ENCODE measurements at places on chromosomes 2 and 18.

DNA sequence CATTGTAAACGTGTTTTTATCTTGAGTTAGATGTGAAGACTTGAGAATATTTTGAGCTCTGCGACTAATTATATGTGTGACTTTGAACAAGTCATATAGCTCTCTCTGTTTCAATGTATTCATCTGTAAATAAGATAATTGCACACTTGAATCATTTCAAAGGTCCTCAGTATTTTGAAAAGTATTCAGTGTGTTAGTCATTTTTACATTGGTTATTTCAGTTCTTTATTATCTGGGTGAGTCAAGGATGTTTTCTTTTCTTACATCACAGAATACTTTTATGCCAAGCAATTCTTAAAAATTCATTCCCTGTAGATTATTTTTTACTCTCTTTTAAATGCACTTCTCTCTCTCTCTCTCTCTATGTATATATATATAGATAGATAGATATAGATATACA lies 1098.0 kb upstream of the ZEB2 start:
- no peaks in the 10 kb centered on the region for H3K27me3 ChIP-seq
- DNase-seq, result no peak
- no peaks in the 10 kb centered on the region for H3K4me1 ChIP-seq
- H3K27ac ChIP-seq, result no peak overlapping the region
- no peak overlapping the region for H3K4me3 ChIP-seq
- H3K36me3 ChIP-seq, result no peaks in the 10 kb centered on the region

DNA sequence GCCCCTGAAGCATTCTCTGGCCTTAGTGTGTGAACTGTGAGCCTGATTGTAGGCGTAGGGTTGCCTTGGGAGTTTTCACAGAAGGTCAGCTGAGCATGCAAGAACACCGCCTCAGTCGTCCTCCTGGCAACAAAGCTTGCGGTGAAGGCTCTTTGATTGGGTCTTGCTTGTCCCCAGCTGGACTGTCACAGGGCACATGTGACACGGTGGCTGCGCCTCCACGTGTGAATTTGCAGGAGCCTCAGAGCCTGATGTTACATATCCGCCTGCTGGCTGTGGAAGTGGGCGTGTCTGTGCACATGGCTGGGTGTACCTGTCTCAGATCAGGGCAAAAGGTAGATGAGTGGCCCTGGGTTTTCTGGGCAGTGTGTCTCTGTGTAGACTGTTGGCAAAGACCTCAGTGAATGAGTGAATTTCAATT lies 228.7 kb downstream of the HAUS1 start:
- H3K4me3 ChIP-seq, result no peak overlapping the region
- no peaks in the 10 kb centered on the region for H3K27me3 ChIP-seq
- peaks cover 20% of the 10 kb centered on the region for H3K4me1 ChIP-seq
- no peaks in the 10 kb centered on the region for H3K36me3 ChIP-seq

GRCh38 chr2:166060191-166060590 lies 67.6 kb downstream of the SCN1A start:
- H3K36me3 ChIP-seq, result no peaks in the 10 kb centered on the region
- H3K4me1 ChIP-seq, result peaks cover 5% of the 10 kb centered on the region
- no peak overlapping the region for H3K4me3 ChIP-seq
- H3K27me3 ChIP-seq, result no peaks in the 10 kb centered on the region
- no peak for DNase-seq

DNA sequence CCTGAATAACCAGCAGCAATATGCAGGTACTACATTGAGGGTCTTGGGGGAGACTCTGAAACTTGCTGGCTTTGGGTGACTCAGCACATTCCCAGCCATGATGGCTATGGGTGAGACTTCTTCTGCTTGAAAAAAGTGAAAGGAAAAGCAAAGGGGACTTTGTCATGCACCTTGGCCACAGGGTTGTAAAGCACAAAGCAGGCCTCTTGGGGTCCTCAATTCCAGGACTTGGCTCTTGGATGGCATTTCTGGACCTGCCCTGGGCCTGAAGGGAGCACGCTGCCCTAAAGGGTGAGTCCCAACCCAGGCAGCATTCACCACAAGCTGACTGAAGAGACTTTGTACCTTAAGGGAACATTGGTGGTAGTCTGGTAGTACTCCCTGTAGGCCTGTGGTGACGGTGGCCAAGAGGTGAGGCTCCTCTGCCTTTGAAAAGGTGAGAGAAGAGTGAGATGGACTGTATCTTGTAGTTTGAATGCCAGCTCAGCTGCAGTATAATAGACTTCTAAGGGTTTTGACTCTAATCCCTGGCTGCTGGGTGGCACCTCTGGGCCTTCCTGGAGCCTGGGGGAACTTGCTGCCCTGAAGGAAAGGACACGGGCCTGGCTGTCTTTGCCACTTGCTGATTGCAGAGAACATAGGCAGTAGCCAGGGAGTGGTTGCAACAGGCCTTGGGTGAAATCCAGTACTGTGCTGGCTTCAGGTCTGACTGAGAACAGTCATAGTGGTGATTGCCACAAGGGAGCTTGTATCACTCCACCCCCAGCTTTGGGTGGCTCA lies 36.5 kb upstream of the CYTIP start:
- no peaks in the 10 kb centered on the region for H3K27me3 ChIP-seq
- peaks cover 11% of the 10 kb centered on the region for H3K4me1 ChIP-seq

DNA sequence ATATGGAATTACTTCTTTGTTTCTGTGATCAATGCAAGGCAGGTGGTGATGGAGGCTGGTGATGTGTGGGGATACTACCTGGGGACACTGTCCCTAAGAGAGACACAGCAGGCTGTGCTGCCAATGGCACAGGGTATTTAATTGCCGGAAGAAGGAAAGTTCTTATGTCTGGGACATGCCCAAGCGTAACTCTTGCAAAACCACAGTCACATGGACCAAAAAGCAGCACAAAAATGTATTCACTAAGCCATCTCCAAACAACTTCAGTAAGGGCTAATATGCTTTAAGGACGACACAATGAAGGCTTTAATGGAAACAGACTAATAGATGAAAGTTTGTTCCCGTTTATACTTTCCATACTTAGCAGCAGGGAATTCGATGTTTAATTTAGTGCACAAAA lies 49.7 kb upstream of the AP1S3 start:
- no peaks in the 10 kb centered on the region for H3K27me3 ChIP-seq
- H3K4me1 ChIP-seq, result no peaks in the 10 kb centered on the region
- H3K27ac ChIP-seq, result no peak overlapping the region
- no peak for DNase-seq
- H3K4me3 ChIP-seq, result no peak overlapping the region

DNA sequence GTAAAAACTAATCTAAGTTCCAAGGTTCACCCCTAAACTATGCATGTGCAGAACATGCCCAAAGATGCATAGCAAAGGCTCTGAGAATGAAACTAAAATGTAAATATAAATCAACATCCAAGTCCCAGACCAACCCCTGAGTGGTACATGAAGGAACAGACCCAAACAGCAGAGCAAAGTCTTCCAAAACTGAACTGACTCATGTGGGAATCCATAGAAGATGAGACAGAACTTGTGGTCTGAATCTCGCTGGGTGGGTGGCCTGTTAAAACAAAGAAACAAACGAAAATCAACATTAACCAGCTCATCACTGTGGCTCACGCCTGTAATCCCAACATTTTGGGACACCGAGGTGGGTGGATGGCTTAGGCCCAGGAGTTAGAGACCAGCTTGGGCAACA lies 29.5 kb upstream of the ATRAID start:
- no peak overlapping the region for H3K27ac ChIP-seq
- H3K4me3 ChIP-seq, result no peak overlapping the region
- H3K36me3 ChIP-seq, result no peaks in the 10 kb centered on the region
- no peaks in the 10 kb centered on the region for H3K4me1 ChIP-seq
- H3K27me3 ChIP-seq, result no peaks in the 10 kb centered on the region

- no peaks in the 10 kb centered on the region for H3K36me3 ChIP-seq
- no peaks in the 10 kb centered on the region for H3K27me3 ChIP-seq
- H3K27ac ChIP-seq, result no peak overlapping the region
- no peak for DNase-seq
- H3K4me3 ChIP-seq, result no peak overlapping the region
Measured at GRCh38 chr2:167890739-167891138, 356.7 kb downstream of the STK39 start.

DNA sequence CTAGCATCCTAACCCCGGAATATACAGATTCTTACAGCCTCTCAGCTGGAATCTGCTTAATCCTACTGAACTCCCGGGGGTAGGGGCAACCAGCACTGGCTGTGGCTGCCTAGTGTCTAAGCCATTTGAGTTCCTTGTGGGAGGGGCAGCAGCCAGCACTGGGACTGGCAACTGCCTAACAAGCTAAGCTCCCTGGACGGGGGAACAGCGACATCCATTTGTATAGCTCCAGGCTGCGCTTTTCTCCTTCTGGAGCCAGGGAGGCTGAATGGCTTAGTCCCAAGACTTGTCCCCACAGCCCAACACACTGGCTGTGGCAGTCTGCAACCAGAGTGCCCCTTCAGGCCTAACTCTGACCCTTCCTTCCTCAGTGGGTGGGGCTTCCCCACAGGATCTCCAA lies 787.2 kb downstream of the METTL4 start:
- no peak overlapping the region for H3K4me3 ChIP-seq
- no peaks in the 10 kb centered on the region for H3K27me3 ChIP-seq
- no peak overlapping the region for H3K27ac ChIP-seq
- no peaks in the 10 kb centered on the region for H3K36me3 ChIP-seq
- no peaks in the 10 kb centered on the region for H3K4me1 ChIP-seq

GRCh38 chr2:103743195-103743594 lies 981.4 kb downstream of the TMEM182 start:
- no peak for DNase-seq
- H3K27ac ChIP-seq, result no peak overlapping the region

GRCh38 chr2:85583667-85584353 lies 421 bp upstream of the VAMP5 start:
- H3K4me1 ChIP-seq, result peaks cover 53% of the 10 kb centered on the region
- no peak overlapping the region for H3K4me3 ChIP-seq
- H3K27ac ChIP-seq, result peak overlapping the region; percentile 78

DNA sequence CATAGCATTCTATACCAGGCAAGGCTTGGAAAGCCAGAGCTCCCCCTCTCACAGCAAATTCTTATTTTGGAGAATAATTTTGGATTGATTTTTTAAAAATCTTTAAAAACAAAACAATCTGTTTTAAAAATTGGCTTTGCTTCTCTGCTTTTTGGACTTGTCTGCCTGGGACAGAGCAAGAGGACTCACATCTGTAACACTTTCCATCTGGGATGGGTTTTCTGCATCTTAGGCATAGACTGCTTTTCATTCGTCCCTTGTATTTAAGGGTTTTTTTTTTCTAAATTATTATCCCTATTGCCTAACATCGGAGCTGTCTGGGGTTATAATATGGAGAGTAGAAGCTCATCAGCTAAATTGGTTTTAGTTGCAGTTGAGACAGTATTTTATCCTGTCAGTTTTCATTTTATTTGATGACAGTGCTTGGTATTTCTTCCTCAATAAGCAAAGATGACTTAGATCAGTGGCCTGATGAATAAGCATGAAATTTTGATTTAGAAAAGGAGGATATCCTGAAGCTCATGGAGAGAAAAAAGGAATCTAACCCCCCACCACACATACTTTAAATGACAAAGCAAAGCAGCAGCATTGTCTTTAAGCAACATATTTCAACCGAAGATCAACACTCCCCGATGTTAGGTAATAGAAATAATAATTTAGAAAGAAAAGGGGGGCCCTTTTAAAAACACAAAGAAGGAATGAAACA lies 2.3 kb upstream of the FZD7 start:
- no peak for DNase-seq
- no peak overlapping the region for H3K4me3 ChIP-seq
- H3K4me1 ChIP-seq, result peaks cover 22% of the 10 kb centered on the region

DNA sequence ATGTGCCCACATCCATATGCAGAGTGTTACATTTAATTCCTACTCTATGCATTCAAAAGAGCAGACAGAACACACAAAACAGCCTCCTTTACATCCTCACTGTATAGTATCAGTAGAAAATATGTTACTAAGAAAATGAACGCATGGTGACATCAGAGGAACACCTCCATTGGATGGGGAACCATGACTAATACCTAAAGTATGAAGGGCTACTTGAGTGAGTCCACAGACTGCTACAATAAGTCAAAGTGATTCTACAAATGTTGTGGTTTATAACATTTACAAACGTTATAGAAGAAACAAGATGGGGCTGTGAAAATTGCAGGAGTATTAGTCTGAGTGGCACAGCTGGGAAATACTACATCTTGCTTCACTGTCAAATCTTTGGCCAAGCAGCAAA lies 1830.9 kb upstream of the PIK3C3 start:
- H3K36me3 ChIP-seq, result no peaks in the 10 kb centered on the region
- H3K27ac ChIP-seq, result no peak overlapping the region

DNA sequence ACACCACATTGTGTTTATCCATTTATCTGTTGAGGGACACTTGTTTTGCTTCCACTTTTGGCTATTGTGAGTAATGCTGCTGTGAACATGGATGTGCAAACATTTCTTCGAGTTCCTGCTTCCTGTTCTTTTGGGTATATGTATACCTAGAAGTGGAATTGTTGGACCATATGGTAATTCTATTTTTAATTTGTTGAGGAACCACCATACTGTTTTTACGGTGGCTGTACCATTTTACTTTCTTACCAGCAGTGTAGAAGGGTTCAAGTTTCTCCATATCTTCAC lies 23.1 kb downstream of the ANXA4 start:
- DNase-seq, result no peak
- H3K4me3 ChIP-seq, result no peak overlapping the region
- peaks cover 54% of the 10 kb centered on the region for H3K4me1 ChIP-seq
- H3K27ac ChIP-seq, result peak overlapping the region; percentile 35

GRCh38 chr2:65175894-65176530 lies 46.1 kb upstream of the RAB1A start:
- no peak for DNase-seq
- H3K27ac ChIP-seq, result no peak overlapping the region
- H3K4me1 ChIP-seq, result peaks cover 1% of the 10 kb centered on the region
- H3K27me3 ChIP-seq, result no peaks in the 10 kb centered on the region
- H3K36me3 ChIP-seq, result no peaks in the 10 kb centered on the region
- no peak overlapping the region for H3K4me3 ChIP-seq

DNA sequence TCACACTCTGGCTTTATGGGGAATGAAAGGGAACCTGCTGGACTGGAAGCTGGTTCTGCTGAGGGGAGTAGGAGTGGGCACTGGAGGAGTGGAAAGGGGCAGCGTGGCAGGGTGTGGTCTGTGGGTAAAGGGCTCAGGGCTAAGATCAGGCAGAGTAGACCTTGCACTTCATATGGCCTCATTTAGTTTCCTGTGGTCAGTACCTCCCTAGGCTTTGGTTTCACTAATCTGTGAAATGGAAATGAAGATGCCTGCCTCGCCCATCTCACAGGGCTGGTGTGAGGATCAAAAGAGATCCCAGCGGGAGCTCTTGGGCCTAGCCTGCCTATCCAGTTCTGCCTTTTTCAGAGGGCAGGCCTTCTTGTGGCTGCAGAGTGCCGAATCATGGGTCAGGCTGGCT lies 208.7 kb downstream of the LOXHD1 start:
- H3K4me3 ChIP-seq, result no peak overlapping the region
- no peaks in the 10 kb centered on the region for H3K27me3 ChIP-seq
- no peaks in the 10 kb centered on the region for H3K4me1 ChIP-seq

- no peaks in the 10 kb centered on the region for H3K27me3 ChIP-seq
- no peak overlapping the region for H3K27ac ChIP-seq
- H3K4me3 ChIP-seq, result no peak overlapping the region
Measured at GRCh38 chr2:240419271-240419670, 16.2 kb upstream of the GPC1 start.
